Body of pancreas (tissue), 4 donors: ENCODE measurements at places on chromosomes 2 and 18. TPM values are rescaled to one million over a fixed set of nuclear protein-coding genes. Genes with fewer than 3 reads are reported as not detected.

Gene OXER1
- 6.9 TPM for total RNA-seq

DNA sequence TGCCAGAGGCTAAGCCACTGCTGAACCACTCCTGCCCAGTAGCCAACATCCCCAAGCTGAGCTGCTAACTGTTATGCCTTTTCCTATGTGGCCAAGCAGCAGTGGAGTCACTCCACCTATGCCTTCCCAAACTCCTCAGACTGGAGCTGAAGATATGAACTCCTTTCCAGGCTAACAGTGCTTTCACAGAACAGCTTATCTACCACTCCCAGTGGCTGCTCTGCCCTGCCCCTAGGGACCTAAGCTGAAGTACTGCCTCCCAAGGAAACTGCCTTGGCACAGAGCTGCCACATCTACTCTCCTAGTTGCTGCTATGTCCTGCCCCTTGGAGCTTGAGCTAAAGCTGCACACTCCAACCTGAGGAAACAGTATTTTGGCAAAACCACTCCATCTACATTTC, 275.9 kb downstream of the RBM43 start:
- H3K4me1 ChIP-seq, result no peaks in the 10 kb centered on the region
- no peaks in the 10 kb centered on the region for H3K36me3 ChIP-seq
- no peaks in the 10 kb centered on the region for H3K27me3 ChIP-seq
- no peak for DNase-seq
- H3K27ac ChIP-seq, result no peak overlapping the region
- H3K4me3 ChIP-seq, result no peak overlapping the region

- no peak for DNase-seq
- no peaks in the 10 kb centered on the region for H3K27me3 ChIP-seq
Measured at GRCh38 chr2:198913394-198914152, 544.2 kb downstream of the SATB2 start.

- H3K4me1 ChIP-seq, result peaks cover 25% of the 10 kb centered on the region
- no peak overlapping the region for H3K4me3 ChIP-seq
- DNase-seq, result peak; percentile 23
- no peaks in the 10 kb centered on the region for H3K36me3 ChIP-seq
- no peak overlapping the region for H3K27ac ChIP-seq
- no peaks in the 10 kb centered on the region for H3K27me3 ChIP-seq
Measured at GRCh38 chr2:172234716-172235691, 132.3 kb upstream of the DLX2 start.

DNA sequence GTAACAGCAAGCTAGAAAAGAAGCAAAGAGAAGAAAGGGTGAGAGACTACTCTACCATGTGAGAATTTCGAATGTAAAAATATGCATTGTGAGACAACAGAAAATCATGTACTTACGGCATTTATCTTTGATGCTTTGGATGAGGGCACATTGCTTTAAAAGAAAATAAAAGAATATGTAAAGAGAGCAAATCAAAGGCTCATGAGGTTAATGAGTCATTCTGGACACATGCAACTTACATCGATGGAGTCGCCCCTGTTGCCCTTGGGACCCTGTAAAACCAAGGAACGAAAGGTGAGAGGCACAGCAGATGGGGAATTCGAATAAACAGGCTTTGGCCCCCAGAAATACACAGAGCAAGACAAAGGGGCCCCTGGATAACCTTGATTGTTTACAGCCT, 69.0 kb downstream of the COL6A3 start:
- H3K4me3 ChIP-seq, result no peak overlapping the region
- no peaks in the 10 kb centered on the region for H3K27me3 ChIP-seq
- H3K36me3 ChIP-seq, result no peaks in the 10 kb centered on the region
- DNase-seq, result no peak

Gene INPP1
- 19.8 TPM for total RNA-seq

Gene ZNF804A
- total RNA-seq, result not detected

DNA sequence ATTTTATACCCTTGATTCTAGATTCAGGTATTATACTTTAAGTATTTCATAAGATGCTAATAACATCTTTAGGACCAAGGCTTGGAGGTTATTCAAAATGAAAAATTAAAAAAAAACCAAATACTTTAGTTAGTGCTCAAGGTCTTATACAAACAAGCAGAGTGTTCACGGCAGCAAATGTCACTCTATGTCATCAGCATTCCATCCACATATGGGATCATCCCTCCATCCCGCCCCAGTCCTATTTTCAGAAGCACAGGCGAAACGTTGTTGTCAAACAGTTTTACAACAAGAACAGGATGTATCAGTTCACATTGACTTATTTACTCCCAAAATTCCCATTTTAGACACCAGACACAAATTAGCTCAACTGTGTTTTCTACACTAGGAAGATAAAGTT, 83.7 kb downstream of the DSEL start:
- H3K4me3 ChIP-seq, result no peak overlapping the region
- no peak for DNase-seq
- H3K4me1 ChIP-seq, result no peaks in the 10 kb centered on the region
- H3K36me3 ChIP-seq, result no peaks in the 10 kb centered on the region
- no peaks in the 10 kb centered on the region for H3K27me3 ChIP-seq
- no peak overlapping the region for H3K27ac ChIP-seq

DNA sequence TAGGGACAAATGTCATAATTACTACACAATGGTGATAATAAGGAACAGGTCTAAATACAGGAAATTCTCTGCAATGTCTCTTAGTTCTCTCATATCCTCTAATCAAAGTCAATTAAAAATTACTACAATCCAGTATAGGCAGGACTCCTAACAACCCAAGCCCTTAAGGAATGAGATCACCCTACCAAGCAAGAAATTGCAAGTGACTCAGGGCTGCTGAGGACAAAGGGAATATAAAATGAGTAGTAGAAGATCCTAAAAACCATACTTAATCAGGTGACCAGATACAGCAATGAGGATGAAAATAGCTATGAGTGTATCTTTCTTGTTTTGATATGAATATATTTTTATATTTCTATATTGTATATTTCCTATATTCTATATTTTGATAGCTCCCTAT, 250.0 kb upstream of the DCC start:
- no peak overlapping the region for H3K27ac ChIP-seq
- no peaks in the 10 kb centered on the region for H3K36me3 ChIP-seq
- no peaks in the 10 kb centered on the region for H3K4me1 ChIP-seq
- H3K27me3 ChIP-seq, result no peaks in the 10 kb centered on the region
- no peak overlapping the region for H3K4me3 ChIP-seq

DNA sequence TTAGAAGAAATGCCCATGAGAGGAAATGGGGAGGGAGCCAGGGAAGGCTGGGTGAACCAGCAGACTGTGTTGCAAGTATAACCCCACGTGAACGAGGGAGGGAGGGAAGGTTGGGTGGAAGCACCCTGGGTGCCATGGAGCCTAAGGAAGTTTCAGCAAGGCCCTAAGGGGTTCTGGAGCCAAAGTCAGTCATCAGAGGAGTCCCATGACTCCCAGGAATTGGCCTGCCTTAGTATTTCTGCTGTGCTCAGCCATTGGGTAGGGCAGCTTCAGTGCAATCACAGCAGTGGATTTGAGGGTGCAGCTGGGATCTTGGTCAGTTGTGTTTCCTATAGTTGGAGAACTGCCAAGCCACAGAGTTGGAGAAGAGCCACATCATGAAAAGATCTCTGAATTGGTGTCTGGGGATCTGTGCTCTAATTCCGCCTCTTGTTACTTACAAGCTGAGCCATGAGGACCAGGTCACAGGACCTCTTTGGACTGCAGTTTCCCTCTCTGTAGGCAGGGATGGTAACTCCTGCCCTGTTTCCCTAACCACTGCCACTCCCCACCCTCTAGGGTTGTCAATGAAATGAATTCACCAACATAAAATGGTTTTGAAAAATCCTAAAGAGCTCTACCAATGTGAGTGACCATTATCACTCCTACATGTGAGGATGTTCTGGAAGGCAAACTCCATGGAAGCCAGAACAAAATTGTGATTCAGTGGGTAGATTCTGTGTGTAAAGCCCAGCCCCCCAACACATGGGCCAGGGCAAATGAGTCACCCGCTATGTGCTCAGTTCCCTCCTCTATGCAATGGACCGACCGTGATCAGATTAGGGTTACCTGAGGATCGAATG, 108.9 kb downstream of the CLIP4 start:
- H3K4me1 ChIP-seq, result no peaks in the 10 kb centered on the region
- no peaks in the 10 kb centered on the region for H3K27me3 ChIP-seq
- H3K36me3 ChIP-seq, result no peaks in the 10 kb centered on the region
- peak; percentile 70 for DNase-seq
- no peak overlapping the region for H3K27ac ChIP-seq
- H3K4me3 ChIP-seq, result no peak overlapping the region

Gene KDSR
- 14.5 TPM for total RNA-seq

Gene ANTXR1
- 11.2 TPM for total RNA-seq

- DNase-seq, result no peak
- no peaks in the 10 kb centered on the region for H3K36me3 ChIP-seq
- no peak overlapping the region for H3K27ac ChIP-seq
- no peaks in the 10 kb centered on the region for H3K4me1 ChIP-seq
- H3K4me3 ChIP-seq, result no peak overlapping the region
Measured at GRCh38 chr2:220072669-220073220, 445.3 kb downstream of the SLC4A3 start.
